ENCODE measurements at places on chromosomes 1 and 21.

DNA sequence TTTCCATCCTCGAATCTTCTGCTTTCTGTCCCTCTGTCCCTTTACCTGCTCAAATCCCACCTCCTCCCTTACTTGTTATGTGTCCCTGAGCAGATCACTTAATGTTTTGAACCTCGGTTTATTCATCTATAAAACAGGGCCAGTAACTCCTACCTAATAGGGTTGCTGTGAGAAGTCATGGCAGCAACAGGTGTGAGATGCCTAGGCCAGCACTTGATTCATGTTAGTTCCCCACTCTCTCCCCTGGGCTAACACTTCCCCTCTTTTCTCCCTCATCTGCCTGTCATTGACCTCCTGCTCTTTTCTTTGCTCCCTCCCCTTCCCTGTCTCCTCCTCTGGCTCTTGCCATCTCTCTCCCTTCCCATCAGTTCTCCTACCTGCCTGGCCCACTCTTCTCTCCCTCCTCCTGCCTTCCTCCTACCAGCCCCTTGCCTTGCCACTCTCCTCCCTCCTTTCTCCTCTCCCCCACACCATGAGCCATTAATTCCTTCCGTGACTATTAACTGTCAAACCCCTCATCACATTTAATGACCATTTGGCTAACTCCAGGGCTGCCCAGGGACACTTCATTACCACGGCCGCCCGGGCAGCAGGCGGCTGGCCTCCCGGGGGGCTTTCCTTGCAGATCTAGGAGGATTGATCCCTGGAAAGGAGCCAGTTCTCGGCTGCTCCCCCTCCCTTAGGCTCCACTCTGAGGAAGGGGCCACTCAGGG lies 90.6 kb upstream of the CD1D start:
- DNase-seq = no peak

GRCh38 chr1:216111842-216112241 lies 311.4 kb downstream of the USH2A start:
- no peak for DNase-seq

- no peak for DNase-seq
Measured at GRCh38 chr1:168482106-168482505, 61.7 kb downstream of the XCL2 start.

GRCh38 chr21:37536616-37537278 lies 170.2 kb downstream of the DYRK1A start:
- DNase-seq = no peak

DNA sequence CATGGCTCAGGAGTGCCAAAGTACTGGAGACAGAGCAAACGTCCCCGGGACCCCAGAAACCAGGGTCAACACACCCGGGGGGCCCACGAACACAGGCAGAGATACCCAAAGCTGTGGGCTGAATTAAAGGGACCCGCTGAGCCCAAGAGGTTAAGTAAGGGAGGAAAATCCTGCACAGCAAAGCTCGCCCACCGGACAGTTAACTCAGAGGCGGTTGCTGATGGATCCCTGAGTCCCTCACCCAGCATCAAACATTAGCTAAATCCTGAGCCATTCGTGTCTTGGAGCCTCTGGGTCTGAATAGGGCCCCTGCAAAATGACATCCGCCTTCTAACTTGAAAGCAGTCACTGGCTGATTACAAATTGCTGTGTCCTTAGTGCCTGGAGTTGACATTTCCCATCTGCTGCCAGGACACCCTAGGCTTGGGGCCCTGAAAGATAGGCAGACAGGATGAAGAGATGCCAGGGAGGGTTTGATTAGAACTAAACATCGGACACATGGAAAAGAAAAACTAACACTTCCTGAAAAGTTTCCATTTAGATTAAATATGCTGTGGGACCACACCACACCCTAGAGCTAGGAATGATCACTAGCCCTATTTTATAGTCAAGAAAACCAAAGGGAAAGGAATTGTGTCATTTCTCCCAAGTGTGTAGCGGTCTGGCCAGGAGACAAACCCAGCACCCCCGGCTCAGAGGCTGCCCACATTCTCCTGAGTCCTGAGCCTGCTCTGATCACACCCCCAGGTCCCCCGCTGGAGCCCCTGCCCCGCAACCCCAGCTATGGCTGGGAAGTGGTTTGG lies 239.3 kb downstream of the NPHP4 start:
- no peak for DNase-seq

DNA sequence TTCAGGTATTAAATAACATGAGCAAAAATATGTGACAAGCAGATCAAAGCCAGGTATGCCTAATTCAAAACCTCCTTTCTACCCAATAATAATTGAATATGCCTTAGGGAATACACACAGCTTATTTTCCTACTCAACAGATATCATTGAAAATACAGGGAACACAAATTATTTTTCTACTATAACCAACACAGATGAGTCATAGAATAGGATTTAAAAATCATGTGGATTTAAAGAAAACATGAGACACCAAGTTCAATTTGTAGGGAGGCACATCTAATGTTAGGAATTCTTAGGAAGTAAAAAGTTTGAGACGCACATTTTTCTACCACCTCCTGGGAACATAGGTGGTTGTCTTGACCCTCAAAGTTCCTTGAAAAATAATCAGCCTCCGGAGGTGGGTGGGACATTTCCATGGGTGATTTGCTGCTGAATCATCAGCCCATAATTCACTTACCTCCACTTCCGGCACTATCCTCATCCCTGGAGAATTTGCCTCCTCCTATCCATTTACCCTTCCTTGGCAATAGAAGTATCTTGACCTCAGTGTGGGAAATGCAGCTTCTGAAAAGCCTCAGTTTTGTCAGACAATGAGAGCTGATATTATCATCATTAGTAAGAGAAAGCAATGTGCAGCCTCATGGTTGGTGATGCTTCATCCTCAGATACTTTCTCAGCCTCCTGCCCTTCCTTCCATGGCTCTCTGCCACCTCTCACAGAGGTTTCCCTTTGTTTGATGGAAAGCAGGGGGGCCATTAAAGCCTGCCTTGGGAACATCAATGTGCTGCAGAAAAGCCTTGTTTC lies 33.5 kb upstream of the RGS4 start:
- DNase-seq = no peak

- DNase-seq = no peak
Measured at GRCh38 chr21:27077501-27077900, 110.6 kb upstream of the ADAMTS5 start.

- DNase-seq = no peak
Measured at GRCh38 chr1:117820096-117820495, 109.3 kb downstream of the GDAP2 start.

- DNase-seq = no peak
Measured at GRCh38 chr1:150551051-150551783, 2.0 kb downstream of the ADAMTSL4 start.

- no peak for DNase-seq
Measured at GRCh38 chr21:19692231-19692630, 1288.6 kb upstream of the TMPRSS15 start.

GRCh38 chr1:155287987-155288543 lies 10.8 kb downstream of the HCN3 start:
- no peak for DNase-seq

DNA sequence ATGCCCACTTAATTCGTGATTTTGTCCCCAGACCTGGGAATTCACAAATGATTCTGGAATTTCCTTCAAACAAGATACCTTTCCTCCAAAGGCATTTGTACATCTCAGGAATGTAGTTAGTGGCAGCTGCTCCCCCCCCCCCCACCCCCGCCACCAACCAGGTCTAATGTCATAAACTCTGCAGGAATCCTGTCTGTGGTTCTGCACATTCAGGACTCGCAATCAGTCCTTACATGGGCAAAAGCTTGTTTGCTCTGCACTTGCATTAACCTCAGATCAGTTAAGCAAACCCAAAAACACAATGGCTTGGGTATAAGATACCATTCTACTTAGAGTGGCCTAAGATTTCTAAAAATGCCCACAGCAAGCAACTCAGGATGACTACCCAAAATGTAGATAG lies 143.8 kb downstream of the TGFB2 start:
- no peak for DNase-seq

GRCh38 chr1:111768023-111768422 lies 12.3 kb downstream of the DDX20 start:
- no peak for DNase-seq

GRCh38 chr1:25945761-25946160 lies 39.5 kb upstream of the STMN1 start:
- no peak for DNase-seq

DNA sequence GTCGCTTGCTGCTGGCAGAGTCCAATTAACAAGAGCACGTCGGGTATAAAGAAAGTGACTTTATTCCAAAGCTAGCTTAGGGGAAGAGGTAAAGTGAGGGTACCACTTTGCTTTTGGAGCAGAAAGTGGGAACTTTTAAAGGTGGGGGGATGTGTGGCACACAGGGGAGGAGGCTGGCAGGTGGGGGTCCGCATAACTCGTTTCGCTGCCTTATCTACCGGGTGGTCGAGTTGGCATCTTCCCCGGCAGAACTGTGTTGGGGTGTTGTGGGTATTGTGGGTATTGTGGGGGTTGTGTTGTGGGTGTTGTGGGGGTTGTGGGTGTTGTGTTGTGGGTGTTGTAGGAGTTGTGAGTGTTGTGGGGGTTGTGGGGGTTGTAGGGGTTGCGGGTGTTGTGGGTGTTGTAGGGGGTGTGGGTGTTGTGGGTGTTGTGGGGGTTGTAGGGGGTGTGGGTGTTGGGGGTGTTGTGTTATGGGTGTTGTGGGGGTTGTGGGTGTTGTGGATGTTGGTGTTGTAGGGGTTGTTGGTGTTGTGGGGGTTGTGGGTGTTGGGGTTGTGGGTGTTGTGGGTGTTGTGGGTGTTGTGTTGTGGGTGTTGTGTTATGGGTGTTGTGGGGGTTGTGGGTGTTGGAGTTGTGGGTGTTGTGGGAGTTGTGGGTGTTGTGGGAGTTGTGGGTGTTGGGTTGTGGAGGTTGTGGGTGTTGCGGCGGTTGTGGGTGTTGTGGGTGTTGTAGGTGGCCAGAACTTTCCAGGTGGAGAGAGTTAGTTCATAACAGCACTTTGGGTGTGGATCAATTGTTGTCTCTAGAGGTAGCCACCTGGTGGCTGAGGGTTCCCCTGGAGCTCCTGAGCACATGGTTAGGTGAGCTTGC lies 52.7 kb downstream of the AGPAT3 start:
- no peak for DNase-seq

DNA sequence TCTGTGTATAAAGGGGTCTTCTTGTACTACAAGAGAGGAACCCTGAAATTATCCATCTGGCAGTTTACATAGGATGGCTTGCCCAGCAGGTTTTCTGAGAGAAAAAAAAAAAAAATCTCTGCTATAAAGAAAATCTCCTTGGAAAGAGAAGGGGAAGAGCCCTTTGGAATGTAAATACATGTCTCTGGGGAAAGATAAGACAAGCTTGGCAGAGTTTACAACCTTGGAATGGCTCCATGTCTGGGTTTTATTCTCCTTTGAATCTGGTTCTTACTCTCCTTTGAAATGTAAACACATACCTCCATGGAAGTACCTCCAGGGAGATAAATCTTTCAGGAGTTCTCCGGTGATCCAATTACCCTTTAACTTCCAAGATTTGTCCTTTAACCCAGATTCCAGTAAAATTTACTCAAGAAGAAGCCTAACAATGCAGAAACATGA lies 45.1 kb upstream of the DNAH14 start:
- no peak for DNase-seq

DNA sequence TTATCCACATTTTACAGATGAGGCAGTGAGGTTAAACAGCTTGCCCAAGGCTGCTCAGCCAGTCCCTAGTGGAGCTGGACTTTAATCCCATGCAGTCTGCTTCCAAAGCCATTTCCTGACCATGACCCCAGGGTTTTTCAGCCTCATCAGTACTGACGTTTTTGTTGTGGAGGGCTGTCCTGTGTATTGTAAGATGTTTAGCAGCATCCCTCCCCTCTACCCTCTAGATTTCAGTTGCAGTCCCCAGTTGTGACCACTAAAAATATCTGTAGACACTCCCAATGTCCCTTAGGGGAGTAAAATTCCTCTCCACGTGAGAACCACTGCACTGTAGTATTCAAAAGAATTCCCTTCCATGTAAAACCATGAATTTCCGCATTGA lies 30.2 kb upstream of the C1orf105 start:
- DNase-seq = no peak

- no peak for DNase-seq
Measured at GRCh38 chr1:197916500-197916983, 630 bp upstream of the LHX9 start.

- DNase-seq = no peak
Measured at GRCh38 chr1:114033961-114034360, 54.7 kb downstream of the OLFML3 start.

DNA sequence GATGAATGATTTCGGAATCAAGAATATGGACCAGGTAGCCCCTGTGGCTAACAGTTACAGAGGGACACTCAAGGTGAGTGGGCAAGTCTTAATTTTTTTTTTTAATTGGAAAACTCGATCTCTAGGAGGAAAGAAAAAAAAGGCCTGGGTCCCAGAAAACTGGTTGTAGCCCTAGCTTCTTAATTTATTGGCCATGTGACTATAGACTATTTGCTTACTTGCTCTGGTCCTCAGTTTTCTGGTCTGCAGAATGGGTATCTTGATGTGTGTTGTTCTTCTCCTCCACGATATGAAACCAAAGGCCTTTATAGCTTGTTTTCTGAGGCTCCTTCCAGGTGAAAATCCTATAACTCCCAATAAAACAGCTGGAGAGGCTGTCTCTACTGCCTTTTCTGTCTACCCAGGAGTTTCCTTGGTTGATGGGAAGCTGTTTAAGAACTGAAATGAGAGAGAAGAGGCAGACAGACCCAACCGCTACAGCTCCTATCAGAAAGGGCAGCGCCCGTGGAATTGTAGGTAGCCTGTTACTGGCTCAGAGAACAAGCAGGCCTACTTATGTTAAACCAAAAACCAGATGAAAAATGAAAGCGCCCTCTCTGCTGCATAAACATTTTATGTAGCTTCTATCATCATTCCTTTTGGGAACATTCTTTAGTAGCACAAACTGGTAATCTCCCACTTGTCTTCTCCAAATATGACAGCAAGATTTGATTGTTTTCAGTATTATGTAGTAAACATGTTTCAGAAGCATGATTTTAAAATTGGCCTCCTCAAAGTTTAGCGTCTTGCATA lies 4.5 kb downstream of the ETS2 start:
- no peak for DNase-seq

DNA sequence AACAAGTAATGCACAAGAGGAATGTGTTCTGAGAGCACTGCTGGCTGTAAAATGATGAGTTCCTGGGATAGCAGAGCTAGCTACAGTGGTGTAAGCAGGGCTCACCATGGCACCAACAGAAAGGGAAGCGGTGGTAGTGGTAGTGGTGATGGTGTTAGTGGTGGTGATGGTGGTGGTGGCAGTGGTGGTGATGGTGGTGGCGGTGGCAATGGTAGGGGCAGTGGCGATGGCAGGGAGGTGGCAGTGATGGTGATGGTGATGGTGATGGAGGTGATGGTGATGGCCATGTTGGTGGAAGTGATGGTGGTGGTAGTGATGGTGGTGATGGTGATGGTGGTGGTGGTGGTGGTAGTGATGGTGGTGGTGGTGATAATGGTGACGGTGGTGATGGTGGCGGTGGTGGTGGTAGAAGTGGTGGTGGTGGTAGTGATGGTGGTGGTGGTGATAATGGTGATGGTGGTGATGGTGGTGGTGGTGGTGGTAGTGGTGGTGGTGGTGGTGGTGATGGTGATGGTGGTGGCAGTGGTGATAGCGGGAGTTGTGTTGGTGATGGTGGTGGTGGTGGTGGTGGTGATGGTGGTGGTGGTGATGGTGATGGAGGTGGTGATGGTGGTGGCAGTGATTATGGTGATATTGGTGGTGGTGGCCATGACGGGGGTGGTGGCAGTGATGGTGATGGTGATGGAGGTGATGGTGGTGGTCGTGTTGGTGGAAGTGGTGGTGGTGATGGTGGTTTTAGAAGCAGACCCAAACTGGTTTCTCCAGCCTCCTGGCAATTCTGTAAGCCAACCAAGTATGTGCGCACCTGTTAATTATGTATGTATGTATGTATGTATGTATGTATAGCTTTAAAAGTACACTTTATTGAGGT lies 254.1 kb downstream of the TRABD2B start:
- DNase-seq = no peak
